ENCODE measurements at places on chromosomes 3 and 15.
A peak's percentile ranks its signal among the peaks of the same experiment; 100 is the strongest.

DNA sequence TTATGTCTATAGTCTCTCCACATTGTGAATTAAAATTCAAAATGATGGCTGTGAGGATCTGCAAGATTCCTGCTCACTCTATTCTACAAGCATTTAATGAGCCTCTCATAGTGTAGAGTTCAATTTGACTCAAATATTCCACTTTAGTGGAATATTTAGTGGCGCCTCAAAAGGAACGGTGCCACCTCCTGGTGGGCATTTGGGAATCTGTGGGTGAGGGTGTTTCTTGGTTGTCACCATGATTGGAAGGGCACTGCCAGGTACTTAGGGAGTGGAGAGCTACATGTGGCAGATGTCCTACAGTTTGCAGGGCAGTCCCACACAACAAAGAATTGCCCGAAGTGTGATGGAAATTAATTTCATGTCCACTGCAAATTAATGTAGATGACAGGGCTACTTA lies 21.5 kb upstream of the KCNMB3 start:
- DNase-seq = no peak

GRCh38 chr3:53566461-53567145 lies 72.2 kb downstream of the CACNA1D start:
- DNase-seq = no peak

- DNase-seq = no peak
Measured at GRCh38 chr3:66401157-66401550, 99.7 kb downstream of the LRIG1 start.

DNA sequence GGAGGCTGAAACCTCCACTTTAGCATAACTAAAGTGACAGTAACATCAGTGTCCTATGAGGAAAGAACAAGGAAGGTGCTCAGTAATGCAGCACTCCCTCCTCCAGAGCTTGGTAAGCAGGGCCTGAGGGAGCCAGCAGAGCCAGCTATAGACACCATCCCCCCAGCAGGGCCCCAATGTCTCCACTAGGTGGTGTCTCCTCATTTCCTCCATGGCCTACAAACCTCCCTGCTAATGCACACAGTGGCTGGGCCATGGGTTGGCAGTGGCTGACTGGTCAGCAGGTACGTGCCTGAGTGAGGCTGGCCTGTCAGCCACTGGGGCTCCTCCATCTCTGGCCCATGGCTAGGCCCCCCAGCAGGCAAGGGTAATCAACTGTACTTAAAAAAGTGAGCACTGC lies 13.6 kb downstream of the MRPS25 start:
- peak; percentile 57 for DNase-seq

GRCh38 chr3:179323197-179324110 lies 623 bp downstream of the ZNF639 start:
- DNase-seq = peak; percentile 65

- no peak for DNase-seq
Measured at GRCh38 chr3:159074756-159075701, 273.2 kb downstream of the MFSD1 start.

DNA sequence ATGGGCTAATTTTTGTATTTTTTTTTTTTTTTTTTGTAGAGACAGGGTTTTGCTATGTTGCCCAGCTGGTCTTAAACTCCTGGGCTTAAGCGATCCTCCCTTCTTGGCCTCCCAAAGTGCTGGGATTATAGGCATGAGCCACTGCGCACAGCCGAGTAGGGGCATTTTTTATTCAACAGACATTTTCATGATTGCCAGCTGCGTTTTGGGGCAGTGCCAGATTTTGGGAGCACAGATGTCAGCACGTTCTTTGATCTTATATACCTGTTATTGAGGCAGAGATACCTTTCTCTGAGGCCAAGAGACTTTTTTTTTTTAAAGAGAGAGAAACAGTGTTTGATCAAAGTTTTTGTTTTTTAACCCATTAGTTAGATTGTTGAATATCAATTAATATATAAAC lies 16.8 kb downstream of the NEO1 start:
- no peak for DNase-seq

DNA sequence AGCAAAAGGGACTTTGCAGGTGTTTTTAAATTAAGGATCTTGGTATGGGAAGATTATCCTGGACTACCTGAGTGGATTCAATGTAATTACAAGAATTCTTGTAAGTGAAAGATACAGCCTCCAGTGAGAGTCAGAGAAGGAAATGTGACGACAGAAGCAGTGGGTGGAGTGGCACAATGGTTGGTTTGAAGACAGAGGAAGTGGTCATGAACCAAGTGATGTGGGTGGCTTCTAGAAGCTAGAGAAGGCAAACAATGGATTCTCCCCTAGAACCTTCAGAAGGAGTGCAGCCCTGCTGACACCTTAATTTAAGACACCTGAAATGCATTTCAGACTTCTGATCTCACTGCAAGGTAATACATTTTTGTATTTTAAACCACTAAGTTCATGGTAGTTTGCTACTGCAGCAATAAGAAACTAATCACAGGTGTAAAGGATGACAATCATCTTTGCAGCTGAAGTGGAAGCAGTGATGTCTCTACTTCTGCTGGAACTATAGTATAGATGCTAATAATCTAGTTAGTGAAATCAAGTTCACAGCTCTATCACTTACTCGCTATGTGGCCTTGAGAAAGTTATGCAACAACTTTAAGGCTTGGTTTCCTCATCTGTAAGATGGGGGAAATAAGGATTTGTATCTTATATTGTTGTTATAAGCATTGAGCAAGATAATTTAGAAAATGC lies 403.4 kb upstream of the SUCLG2 start:
- peak; percentile 81 for DNase-seq

DNA sequence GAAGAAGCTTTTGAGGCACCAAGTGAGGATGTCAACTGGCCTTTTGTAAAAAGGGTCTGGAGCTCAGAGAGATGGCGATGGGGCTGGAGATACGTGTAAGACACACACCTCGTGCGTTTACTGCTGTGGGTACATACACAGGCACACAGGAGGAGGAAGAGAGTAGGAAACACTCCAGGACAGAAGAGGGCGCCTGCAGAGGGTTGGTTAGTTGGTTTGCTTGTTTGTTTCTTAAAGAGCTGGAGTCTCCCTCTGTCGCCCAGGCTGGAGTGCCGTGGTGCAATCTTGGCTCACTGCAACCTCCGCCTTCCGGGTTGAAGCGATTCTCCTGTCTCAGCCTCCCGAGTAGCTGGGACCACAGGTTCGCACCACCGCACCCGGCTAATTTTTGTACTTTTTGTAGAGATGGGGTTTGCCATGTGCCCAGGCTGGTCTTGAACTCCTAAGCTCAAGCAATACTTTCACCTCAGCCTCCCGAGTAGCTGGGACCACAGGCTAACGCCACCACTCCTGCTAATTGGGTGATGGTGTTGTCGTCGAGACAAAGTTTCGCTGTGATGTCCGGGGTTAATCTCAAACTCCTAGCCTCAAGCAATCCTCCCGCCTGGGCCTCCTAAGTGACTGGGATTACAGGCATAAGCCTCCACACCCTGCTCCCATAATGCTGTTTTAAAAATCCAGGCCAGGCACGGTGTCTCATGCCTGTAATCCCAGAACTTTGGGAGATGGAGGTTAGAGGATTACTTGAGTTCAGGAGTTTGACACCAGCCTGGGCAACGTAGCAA lies 1.3 kb upstream of the PRR20G start:
- peak; percentile 25 for DNase-seq

DNA sequence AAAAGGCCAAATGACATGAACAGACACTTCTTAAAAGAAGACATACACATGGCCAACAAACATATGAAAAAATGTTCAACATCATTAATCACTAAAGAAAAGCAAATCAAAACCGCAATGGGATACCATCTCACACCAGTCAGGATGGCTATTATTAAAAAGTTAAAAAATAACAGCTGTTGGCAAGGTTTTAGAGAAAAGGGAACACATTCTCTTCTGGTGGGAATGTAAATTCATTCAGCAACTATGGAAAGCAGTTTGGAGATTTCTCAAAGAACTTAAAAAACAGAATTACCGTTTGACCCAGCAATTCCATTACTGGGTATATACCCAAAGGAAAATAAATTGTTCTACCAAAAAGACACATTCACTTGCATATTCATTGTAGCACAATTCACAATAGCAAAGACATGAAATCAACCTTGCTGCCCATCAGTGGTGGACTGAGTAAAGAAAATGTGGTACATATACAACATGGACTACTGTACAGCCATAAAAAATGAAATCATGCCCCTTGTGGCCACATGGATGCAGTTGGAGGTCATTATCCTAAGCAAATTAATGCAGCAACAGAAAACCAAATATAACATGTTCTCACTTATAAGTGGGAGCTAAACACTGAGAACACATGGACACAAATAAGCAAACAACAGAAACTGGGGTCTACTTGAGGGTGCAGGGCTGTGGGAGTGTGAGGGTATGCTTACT lies 190.7 kb upstream of the MCTP2 start:
- DNase-seq = no peak
